ENCODE measurements at places on chromosomes 4 and X.

- DNase-seq = no peak
These were observed 10.9 kb upstream of the TBC1D14 start for GRCh38 chr4:6898763-6899162.

DNA sequence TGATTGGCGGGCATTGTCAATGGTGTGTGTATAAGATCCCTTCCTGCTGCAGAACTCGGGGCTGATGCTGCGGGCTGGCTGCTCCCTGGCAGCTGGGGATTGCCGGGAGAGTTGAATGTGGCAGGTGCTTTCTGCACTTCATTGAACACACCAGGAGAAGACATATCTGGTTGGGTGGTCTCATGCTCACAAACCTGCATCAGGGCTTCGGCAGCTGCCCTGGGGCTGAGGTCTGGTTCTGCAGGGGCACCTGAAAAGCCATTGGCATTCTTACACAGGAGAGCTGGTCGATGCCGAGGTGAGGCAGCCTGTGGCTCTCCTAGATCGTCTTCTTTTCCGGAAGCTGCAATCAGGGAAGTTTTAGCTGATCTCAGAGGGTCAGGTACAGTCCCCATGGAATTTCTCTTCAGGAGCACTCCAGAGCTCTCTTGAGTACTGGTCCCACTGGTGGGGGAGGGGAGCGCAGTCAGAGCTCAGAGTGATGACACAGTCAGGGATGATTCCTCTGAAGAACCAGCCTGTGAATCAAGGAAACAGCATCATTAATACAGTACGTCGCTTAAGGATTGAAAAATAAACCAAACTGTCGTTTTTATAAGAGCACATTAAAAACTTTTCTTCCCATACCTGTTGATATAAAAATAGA, 57.8 kb downstream of the GPRIN3 start:
- DNase-seq = no peak

DNA sequence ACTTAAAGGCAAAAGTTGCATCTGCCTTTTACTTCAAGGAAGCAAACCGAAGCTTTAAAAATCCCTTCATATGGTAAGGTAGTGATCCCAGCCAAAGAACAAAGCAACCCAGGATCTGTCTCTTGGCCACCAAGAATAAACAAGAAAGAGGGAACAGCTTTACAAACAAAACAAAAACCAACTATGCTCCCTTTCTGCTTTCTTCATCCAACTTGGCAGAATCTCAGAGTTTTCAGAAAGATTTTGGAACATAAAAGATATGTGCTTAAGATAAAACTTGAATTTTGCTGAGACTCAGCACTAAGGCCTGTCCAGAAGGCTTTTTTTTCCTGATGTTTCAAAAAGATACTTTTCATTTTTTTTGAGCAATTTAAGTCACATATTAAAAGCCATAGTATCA, 94.0 kb downstream of the COL4A6 start:
- DNase-seq = no peak

DNA sequence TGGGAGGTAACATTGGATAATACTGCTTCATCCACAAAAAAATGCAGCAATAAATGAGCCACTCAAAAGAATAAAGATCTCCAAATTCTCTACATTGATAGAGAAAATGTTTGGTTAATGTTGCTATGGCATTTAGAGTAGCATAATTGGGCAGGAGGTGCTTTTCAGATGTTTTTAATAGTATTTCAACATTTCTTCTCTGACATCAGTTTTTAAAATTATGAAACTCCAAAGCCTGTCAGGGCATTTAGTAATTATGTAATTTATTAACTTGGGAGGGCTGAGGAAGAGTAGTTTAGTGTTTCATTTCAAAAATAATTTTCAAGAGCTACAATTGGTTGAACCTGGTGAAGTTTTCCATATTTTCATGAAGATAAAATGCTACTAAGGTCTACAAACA, 211.3 kb upstream of the INTU start:
- no peak for DNase-seq

- DNase-seq = no peak
These were observed 236.6 kb downstream of the LDB2 start for GRCh38 chr4:16661813-16662212.

- DNase-seq = no peak
These were observed 104.0 kb upstream of the BMP2K start for GRCh38 chr4:78671903-78672815.

DNA sequence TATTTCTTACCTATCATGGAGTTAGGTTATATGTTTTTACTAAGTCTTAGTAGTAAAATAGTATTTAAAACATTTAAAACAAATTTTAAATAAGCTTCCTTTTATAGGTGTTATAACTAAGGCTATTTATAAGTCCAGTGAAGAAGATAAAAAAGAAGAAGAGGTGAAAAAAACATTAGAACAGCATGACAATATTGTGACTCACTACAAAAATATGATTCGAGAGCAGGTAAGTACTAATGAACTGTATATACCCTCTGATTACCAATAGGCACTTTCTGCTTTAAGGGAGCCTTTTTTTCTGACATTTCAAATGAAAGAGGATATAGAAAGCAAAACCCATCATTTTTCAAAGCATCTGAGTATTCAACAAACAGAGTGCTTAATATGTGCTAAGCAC, 76.6 kb downstream of the USO1 start:
- peak; percentile 14 for DNase-seq

- DNase-seq = no peak
These were observed 17.1 kb upstream of the ARHGEF6 start for GRCh38 chrX:136797787-136798186.

- peak; percentile 77 for DNase-seq
These were observed 241.4 kb upstream of the CLNK start for GRCh38 chr4:10925996-10926395.

DNA sequence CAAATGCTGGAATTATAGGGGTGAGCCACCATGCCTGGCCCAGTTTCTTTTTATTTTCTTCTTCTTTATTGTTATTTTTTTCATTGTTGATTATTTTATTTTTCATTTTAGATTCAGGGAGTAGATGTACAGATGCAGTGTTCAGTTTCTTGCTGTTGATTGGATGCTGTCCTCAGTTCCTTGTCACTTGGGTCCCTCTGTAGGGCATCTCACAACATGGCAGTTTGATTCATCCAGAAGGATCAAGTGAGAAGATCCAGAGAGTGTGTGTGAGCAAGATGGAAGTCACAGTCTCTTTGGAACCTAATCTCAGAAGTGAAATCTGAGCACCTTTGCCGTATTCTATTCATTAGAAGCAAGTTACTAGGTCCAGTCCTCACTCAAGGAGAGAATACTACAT, 20.9 kb downstream of the HMGB3 start:
- peak; percentile 21 for DNase-seq

DNA sequence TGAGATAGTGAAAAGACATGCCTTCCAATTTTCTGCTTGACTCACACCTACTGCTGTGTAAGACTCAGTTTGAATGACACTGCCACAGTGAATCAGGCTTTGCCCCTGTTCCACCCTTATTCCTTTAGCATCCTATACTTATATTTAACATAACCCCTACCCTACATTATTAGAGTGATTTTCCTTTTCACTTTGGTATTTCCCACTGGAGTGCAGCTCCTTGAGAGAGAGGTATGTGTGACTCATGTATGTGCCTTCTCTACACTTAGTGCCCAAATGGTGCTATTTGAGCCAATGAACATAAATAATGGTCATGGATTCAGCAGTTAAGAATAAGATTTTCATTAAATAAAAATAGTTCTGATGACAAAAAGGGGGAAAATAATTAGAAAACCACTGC, 69.5 kb downstream of the RRAGB start:
- DNase-seq = no peak

GRCh38 chr4:184499996-184500395, 25.6 kb upstream of the IRF2 start:
- DNase-seq = no peak

GRCh38 chr4:184688447-184688846, 38.9 kb downstream of the PRIMPOL start:
- peak; percentile 72 for DNase-seq

DNA sequence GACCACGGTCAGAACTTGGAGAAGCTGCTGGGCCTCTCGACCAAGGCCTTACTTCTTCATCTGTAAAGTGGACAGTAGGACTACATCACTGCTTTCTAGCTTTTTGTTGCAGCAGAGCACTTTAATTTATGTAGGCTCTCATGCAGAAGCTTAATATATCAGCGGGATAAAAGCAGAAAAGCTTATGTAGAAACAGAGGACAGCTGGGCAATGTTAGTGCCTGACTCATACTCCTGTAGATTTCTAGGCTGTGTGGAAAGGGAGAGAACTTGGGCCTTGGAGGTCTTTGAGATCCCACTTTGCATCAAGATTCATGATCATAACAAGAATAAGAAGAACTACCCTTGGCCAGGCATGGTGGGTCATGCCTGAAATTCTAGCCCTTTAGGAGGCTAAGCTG, 91.2 kb downstream of the ARHGAP10 start:
- no peak for DNase-seq

- no peak for DNase-seq
These were observed 300.0 kb downstream of the ANK2 start for GRCh38 chr4:113349430-113349829.

DNA sequence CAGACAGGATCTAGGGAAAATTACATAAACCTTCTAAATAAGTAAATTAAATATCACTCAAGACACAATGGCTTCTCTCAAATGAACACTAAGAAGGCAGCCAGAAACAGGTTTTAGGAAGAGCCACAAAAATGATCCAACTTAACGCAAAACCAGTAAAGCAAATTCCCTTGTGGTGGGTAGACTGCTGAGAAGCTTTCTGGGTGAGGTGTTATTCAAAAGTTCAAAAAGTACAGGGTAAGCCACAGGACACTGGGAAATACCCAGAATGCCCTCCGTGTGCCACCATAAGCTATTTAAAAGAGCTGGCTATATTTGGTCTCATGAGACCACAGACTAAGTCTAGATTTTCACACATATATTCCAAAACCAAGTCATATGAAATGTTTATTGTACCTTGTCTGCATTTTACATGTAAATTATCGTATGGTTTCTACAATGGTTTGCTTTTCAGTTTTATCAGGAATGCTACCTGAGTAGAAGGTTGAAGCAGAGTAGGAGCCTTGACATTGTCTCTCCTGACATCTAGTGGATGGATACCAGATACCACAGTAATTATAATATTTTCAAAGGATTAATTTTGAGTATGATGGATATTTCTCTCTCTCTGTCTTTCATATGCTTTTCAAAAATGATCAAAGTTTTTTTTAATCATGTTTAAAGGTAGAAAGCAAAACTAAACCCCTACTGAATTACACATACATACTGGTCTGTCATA, 109.3 kb upstream of the KLHL13 start:
- DNase-seq = no peak

- peak; percentile 51 for DNase-seq
These were observed 11.9 kb downstream of the TMPRSS11D start for GRCh38 chr4:67871867-67872266.

- DNase-seq = no peak
These were observed 198.9 kb downstream of the ANK2 start for GRCh38 chr4:113248320-113248719.

- peak; percentile 69 for DNase-seq
These were observed 260.7 kb downstream of the COL25A1 start for GRCh38 chr4:109041463-109042360.

- DNase-seq = no peak
These were observed 32.4 kb upstream of the PPP2R3B start for GRCh38 chrX:418927-419729.

DNA sequence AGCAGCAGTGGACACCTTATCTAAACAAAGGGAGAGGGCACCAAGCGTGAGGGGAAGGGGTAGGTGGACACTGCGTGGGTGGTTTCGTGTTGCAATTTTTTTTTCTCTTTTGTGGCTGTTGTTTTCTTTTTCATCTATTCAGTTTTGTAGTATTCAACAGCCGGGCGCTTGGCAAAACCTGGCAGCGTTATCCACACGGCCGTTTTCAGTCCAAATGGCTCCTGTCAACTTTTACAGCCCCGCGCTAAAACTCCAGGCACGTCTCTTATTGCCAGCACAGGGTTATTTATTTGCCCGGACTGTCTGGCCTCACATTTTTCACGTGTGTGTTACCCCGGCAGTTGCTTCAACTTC, 192.2 kb downstream of the BCOR start:
- no peak for DNase-seq

- no peak for DNase-seq
These were observed 966 bp upstream of the KIAA0232 start for GRCh38 chr4:6781561-6781960.

DNA sequence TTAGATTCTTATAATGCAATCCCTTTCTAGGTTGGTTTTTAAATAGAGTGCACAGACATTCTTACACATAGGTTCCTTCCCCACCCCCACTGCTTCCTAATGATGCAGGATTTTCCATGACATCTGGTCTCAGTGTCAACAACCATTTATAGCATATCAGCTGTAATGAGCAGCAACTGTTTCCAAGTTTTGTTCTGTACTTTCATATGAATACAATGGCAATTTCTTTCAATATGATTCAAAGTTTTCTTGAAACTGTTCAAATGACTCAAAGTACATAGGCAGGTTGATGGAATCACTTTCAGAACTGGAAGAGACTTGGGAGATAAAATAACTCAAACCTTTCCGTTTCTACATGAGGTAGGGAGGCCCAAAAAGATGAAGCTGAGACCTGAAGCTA, 220.7 kb downstream of the CAMK2D start:
- peak; percentile 33 for DNase-seq

- no peak for DNase-seq
These were observed 91.8 kb downstream of the RAP1GDS1 start for GRCh38 chr4:98352940-98353339.

- no peak for DNase-seq
These were observed 165.4 kb downstream of the SH3BGRL start for GRCh38 chrX:81367291-81367690.

Measured in fibroblast of skin of scalp (primary cell).